IPS-NIHi11 (cell line): ENCODE measurements at places on chromosomes 12 and 14.

- DNase-seq = no peak
These were observed 4.4 kb downstream of the AMHR2 start for GRCh38 chr12:53427905-53428594.

- DNase-seq = no peak
These were observed 272.0 kb downstream of the RPAP3 start for GRCh38 chr12:47433876-47434275.

GRCh38 chr14:84028080-84028604 is 1501.8 kb upstream of the FLRT2 start:
- no peak for DNase-seq

DNA sequence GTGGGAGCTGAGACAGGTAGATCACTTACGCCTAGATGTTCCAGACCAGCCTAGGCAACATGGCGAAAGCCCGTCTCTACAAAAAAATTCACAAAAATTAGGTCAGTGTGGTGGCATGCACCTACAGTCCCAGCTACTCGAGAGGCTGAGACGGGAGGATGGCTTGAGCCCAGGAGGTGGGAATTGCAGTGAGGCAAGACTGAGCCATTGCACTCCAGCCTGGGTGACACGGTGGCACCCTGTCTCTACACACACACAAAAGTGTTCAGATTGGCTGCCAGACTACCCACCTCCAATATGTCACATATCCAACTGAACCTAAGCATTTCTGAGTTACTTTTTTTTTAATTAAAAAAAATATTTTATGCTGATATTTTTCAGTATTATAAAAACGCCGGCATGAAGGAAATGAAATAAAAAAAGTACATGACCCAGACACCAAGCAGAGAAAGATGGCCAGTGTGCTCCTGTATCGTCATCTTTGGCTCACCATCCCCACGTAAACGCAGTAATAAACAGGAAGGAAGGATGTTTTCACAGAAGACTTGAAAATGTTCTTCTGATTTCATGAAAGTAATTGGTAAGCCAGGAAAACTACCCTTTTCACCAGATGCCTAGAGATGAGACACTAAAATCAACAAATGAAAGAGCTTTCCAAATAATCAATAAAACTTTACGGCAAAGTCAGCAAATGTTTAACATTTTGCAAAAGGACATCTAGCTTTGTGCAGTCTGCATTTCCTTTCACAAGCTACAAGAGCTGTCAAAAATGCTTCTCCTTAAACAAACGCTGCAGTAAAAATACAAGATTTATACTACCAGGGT is 26.4 kb downstream of the CDC42BPB start:
- DNase-seq = no peak

GRCh38 chr12:105921872-105922669 is 216.7 kb downstream of the NUAK1 start:
- no peak for DNase-seq

DNA sequence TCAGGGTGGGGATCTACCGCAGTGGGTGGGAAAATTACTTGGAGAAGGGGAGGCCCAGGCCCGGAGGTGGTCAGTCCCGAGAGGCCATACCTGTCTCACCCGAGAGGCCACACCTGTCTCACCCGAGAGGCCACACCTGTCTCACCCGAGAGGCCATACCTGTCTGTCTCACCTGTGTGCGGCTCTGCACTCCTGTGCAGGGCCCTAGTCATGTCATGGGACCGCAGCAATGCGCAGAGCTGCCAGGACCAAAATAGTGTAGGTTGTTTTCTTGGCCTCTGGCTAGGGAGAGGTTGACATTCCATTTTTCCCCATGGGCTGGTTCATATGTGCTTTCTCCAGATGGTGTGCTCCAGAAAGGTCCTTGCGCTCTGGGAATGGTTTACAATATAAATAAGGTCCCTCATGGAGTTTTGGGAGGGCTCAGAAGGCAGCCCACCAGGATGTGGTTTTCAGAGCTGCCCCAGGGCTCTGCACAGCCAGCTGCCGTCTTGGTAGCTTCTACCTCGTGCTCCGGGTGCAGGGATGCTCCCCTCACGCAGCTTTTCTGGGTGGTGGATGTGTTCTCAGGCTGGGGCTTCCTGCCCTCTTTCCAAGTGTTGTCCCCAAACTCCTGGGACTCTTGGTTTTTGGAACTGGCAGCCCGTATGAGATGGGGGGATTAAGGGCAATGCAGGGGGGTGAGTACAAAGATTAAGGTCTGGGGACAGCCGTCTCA is 58.2 kb downstream of the CACNA1C start:
- DNase-seq = no peak

GRCh38 chr12:91057368-91058165 is at the start of gene KERA:
Gene KERA (minus strand): TSS chr12:91058024. CDS start chr12:91056281, 1,743 bp downstream.
- no peak for DNase-seq

DNA sequence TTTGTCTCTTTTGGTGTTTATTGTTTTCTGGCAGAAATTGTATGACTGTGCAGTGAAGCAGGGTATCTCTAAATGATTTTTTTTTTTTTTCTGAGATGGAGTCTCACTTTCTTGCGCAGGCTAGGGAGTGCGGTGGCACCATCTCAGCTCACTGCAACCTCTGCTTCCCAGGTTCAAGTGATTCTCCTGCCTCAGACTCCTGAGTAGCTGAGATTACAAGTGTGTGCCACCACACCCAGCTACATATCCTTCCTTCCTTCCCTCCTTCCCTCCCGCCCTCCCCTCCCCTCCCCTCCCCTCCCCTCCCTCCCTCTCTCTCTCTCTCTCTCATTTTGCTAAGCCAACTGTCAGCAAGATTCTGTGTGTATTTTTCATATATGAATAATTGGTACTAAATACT is 94.4 kb downstream of the PPHLN1 start:
- no peak for DNase-seq

DNA sequence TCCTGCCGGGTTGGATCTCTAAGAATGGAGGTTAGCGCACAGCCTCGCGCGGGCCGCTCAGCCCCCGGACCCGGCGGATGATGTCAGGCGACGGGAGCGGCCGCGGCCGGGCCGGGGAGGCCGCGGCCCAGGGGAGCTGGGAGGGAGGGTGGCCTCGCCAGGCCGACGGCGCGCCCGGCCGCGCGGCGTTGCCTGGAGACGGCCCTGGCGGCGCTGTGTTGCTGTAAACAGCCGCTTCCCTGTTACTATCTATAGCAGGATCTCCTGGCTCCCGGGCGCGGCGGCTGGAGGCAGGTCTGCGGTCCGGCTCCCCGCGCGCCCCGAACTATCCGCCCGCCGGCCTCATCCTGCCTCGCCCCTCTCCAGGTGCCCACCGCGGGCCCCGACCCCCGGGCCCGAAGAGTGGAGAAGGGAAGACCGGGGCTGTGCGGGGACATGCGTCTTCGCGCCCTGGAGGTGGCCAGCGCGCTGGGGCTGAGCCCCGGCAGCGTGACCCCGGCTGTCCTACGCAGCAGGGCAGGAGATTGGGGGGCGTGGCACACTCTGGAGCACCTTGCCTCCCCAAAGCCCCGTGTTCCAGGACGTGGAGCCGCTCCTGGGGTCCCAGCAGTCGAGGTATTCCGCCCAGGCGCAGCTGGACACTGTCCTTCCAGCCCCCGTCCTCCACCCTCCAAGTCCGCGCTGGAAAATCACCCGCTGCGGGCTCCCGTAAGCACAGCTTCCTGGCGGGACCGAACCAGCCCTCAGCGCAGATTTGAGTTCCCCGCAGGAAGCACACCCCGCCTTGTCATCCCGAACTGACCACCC is 1.4 kb upstream of the FOS start:
- peak; percentile 85 for DNase-seq

- DNase-seq = no peak
These were observed 41.0 kb upstream of the FOXJ2 start for GRCh38 chr12:7991535-7991934.
